Suprapubic skin (tissue), 4 donors: ENCODE measurements at places on chromosomes 11 and 22.
A peak's percentile ranks its signal among the peaks of the same experiment; 100 is the strongest.

GRCh38 chr11:92162776-92163175 is 61.8 kb upstream of the FAT3 start:
- DNase-seq = no peak

DNA sequence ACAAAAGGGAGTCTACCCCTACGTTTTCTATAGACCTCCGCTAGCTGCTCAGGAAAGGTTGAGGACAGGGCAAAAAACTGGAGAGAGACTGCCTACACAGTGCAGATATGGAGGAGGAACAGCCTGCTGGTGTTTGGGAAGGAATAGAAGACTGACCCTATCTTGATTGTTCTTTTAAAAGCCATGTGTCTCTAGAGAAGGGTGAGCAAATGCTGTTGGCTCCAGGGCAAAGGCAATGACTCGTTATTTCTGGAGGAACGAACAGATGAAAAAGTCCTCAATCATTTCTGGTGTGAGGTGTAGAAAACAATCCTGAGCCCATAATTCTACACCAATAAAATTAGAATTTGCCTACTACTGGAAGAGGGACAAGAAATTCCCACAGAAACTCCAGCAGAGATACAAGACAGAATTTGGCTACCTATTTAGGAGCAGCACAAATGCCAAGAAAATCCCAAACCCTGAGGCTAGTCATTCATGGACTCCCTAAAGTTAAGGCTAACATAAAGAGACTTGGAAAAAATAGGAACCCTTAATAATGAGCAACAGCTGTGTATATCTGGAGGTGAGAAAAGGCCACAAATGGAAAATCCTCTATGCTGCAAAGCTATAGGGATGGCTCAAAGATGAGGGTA is 1206.3 kb upstream of the CNTN5 start:
- DNase-seq = no peak

DNA sequence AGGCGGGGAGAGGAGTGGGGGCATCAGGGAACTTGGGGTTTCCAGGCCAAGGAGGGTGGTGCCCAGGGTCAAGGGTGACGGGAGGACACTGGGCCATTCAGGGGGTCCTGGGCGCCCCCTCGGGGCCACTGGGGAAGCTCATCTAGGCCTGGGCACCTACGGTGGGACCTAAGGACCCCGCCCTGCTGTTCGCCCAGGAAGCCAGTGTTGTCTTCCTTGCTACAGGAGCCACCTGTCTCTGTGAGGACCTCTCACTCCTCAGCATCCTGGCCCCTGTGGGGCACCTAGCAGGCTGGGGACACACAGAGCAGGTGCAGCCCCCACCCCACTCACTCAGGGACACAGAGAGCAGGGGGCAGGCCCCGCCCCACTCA is 191.6 kb downstream of the IGLL1 start:
- no peak for DNase-seq

- DNase-seq = no peak
These were observed 65.1 kb downstream of the PRMT3 start for GRCh38 chr11:20452585-20452984.

GRCh38 chr11:56764976-56765375 is 16.5 kb upstream of the OR9G4 start:
- no peak for DNase-seq

DNA sequence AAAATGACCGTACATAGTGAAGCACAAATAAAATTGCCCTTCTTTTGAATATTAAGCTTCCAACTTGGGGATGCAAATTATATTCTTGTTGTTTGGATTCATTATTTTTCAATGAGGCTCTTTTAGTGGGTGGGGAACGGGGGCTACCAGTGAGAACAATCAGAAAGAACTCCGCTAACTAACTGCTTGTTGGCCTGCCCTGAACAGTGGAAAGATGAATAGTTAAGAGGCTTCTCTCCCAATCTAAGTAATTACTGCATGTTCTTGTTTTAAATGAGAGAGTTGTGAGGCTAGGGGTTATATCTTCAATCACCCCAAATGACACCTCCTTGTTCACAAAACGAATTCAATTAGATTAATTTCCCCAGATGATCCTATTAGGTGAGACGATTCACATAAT is 322.0 kb downstream of the FAT3 start:
- no peak for DNase-seq

GRCh38 chr11:14852571-14853177 is 39.4 kb downstream of the CYP2R1 start:
- DNase-seq = no peak

- no peak for DNase-seq
These were observed 301.2 kb downstream of the OR4C45 start for GRCh38 chr11:50333861-50334260.

- no peak for DNase-seq
These were observed 8.3 kb downstream of the KIRREL3 start for GRCh38 chr11:126992065-126992803.

- peak; percentile 81 for DNase-seq
These were observed at the start of gene STX3 for GRCh38 chr11:59754859-59755700. STX3 (plus strand) TSS chr11:59755376; CDS start chr11:59755606, 230 bp downstream.

- DNase-seq = no peak
These were observed 16.6 kb downstream of the ARHGEF17 start for GRCh38 chr11:73324665-73325035.

DNA sequence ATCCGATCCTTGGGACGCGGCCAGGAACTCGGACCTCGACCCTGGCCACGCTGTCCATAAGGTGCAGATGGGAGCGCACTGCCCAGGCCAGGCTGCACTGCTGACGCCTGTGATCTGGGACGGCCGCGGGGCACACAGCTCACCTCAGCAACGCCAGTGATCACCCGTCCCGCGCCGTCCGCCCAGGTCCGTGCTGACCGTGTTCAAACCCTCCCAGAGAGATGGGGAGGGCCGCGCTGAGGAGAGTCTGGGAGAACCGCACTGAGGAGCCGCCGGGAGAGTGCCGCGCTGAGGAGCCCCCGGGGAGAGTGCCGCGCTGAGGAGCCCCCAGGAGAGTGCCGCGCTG is 636 bp downstream of the KCNQ1OT1 start:
- peak; percentile 83 for DNase-seq

- DNase-seq = no peak
These were observed 1.5 kb downstream of the SLC35F2 start for GRCh38 chr11:107856981-107857517.

GRCh38 chr11:66971488-66971887 is 3.6 kb upstream of the C11orf86 start:
- no peak for DNase-seq

GRCh38 chr11:1307163-1307870 is 2.1 kb downstream of the TOLLIP start:
- DNase-seq = peak; percentile 81

GRCh38 chr11:1192741-1193325 is 30.0 kb upstream of the MUC5B start:
- DNase-seq = peak; percentile 38

DNA sequence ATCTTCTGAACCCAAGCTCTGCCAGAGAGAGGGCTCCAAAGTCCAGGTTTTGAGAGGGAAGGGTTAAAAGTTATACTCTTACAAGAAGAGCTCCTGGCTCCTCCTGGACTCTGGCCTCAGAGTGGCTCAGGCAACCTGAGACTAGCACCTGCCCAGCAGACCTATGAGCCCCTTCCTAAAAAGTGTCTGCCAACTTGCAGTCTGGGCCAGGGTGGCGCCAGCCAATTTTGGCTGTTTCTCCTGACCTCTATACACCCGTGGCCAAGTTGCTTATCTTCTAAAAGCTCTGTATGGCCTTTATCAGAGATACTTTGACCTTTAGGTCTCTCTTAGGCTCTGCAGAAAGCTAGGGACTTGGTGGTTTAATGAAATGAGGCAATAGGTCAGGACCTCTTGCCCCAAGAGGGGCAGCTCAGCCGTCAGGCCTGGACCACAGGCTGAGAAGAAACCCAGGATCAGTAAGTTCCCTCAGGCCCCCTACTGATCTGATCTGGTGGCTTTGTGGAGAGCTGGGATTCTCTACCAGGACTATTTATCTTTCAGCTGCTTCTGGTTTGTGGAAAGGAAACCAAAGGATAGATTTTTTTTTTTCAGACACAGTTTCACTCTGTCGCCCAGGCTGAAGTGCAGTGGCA is 10.3 kb upstream of the UCP3 start:
- DNase-seq = no peak

- DNase-seq = no peak
These were observed 3.2 kb downstream of the TPP1 start for GRCh38 chr11:6615882-6616585.

DNA sequence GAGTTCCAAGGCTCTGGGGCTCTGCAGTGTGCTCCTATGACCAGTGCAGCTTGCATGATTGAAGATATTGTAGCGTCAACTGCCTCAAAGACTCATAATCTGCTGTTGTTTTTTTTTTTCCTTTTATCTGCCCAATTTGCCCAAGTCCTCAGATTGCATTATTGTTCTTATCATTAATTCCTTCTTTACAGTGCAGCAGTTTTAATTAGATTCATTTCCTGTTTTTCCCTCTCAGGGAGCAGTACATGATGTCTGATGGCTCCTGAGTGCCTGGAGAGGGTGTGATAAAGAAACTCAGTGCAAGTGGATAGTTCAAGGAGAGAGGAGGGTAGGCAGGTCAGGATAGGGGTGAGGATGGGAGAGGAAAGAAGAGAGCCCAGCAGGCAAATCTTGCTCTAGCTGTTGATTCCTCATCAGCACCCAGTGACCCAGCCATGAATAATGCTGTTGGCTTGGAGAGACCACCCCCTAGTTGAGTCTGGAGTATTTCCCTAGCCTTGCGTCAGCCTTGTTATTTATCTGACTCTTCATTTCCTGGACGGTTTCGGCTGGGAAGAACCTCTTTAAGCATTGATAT is 219.6 kb upstream of the SESN3 start:
- no peak for DNase-seq

GRCh38 chr22:50269970-50270665 is at the start of gene MAPK11:
MAPK11 (minus strand) TSS chr22:50270380; CDS start chr22:50270292, 88 bp downstream.
- no peak for DNase-seq

DNA sequence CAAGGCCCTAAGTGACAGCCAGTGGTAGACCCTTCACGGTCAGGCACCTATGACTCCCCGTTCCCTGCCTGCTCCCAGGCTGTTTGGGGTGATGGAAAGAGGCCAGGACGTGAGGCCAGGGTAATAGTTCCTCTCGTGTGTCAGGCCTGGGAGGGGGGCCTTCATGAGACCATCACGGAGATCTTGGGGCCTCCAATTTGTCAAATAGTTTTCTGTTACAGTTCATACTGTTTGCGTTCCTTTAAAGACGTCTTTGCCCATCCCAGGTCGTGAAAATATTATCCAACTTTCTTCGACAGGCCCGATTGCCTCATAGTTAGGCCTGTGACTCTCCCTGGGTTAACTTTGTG is 62.2 kb upstream of the KCNQ1OT1 start:
- DNase-seq = no peak

DNA sequence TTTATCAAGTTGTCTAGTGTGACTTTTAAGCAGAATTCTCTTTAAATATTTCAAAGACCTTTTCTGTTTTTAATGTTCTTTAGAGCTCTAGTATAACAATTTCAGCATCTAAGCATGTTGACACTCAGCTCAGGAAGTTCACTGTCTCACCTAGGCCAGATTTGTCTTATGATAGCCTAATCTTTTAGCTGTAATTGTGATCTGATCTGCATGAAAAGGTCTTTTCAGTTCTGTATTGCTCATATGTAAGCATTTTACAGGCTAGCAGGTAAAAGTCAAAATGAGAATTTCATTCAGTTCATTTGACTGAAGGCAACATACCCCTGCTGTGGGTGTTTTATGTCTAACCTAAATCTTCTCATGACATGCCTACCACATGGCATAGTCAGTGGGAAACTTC is 46.7 kb upstream of the SLC37A2 start:
- no peak for DNase-seq

DNA sequence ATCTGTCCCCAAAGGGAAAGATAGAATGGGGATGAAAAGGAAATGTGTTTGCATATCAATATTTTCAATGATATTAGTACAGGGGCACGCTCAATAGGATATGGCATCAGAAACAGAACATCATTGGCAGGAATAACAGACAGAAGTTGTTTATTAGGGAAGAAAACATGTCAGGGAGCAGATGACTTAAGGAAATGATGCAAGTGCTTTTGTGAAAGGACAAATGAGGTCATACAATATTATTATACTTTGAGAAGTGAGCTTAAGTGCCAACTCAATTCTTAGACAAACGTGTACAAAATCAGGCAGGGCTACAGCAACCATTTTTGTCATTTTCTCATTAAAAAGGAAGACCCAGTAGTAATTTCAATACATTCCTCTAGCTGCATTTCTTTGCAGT is 388.4 kb downstream of the SOX6 start:
- DNase-seq = no peak

GRCh38 chr11:1051356-1052132 is 15.0 kb upstream of the MUC6 start:
- DNase-seq = peak; percentile 57

- DNase-seq = no peak
These were observed 378.4 kb upstream of the PITPNB start for GRCh38 chr22:28297504-28297903.

DNA sequence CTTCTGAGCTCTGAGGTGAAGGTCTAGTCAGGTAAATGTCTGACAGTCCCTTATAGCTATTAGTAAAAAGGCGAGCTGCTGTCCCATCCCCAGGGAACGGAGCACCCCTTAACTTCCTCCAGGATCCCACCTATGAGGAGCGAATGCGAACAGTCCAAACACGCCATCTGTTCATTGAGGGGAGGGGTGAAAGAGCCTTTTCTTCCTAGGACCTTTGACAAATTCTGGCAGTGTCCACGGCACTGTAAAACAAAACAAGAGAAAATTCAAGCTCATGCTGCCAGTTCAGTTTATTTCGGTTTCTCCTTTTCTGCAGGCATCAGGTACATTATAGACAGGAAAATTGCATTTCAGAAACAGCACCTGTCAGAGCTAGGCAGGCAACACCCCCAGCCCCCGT is 253.8 kb upstream of the CADM1 start:
- DNase-seq = no peak

- no peak for DNase-seq
These were observed 7.7 kb downstream of the BLID start for GRCh38 chr11:122108192-122108799.

DNA sequence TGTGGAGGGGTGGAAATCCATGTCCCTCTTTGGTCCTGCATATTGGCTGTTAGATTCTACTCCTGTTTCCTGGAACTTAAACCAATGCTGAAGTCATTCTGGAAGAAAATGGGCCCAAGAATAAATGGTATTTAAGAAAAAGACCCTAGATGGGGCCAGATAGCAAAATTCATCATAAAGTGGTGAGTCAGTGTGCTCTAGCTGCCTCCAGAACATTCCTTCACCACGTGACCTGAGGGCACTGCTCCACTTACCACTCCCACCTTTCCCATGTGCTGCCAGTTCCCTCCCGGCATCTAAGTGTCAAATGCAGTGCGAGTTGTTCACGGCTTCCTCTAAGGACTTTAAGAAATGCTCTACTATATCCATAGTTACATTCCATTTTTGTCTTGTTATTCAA is 30.9 kb upstream of the NAP1L4 start:
- no peak for DNase-seq

GRCh38 chr11:84901991-84902390 is 725.2 kb downstream of the DLG2 start:
- no peak for DNase-seq

GRCh38 chr11:113615098-113615497 is 91.0 kb downstream of the TMPRSS5 start:
- DNase-seq = no peak

GRCh38 chr11:37105427-37105826 is 507.4 kb upstream of the RAG2 start:
- no peak for DNase-seq

GRCh38 chr11:43868852-43869567 is 11.6 kb upstream of the ALKBH3 start:
- no peak for DNase-seq
